ENCODE measurements at places on chromosomes 3 and 15.

- DNase-seq: no peak
Observed at GRCh38 chr3:58697561-58697960, 31.0 kb upstream of the FAM3D start.

- no peak for DNase-seq
Observed at GRCh38 chr3:60771766-60772165, 479.5 kb downstream of the FHIT start.

DNA sequence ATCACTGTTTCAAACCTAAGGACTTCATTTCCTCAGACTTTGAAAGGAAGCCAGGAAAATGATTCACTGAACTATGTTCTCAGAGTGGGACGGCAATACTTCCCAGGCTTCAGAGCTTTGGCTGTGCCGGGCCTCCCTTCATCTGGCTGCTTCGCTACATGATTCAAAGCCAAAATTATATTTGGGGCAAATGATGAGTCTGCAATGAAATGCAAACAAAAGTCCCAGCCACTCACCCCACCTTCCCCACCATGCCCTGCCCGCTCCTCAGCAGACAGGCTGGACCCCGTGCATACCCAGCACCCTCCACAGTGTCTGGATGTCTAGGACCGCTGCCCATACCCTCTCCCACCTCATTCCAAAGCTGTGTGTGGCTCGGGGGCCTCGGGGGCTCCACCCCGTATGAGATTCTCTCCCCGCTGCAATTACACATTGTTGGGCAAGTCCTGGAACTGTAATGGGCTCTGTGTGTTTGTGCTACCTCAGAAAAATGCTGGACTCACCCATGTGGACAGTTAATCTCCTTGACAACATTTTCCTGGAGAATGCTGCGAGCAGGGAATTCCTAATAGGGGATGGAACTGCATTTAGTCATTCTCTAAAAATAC lies 32.2 kb downstream of the ATP10A start:
- no peak for DNase-seq

DNA sequence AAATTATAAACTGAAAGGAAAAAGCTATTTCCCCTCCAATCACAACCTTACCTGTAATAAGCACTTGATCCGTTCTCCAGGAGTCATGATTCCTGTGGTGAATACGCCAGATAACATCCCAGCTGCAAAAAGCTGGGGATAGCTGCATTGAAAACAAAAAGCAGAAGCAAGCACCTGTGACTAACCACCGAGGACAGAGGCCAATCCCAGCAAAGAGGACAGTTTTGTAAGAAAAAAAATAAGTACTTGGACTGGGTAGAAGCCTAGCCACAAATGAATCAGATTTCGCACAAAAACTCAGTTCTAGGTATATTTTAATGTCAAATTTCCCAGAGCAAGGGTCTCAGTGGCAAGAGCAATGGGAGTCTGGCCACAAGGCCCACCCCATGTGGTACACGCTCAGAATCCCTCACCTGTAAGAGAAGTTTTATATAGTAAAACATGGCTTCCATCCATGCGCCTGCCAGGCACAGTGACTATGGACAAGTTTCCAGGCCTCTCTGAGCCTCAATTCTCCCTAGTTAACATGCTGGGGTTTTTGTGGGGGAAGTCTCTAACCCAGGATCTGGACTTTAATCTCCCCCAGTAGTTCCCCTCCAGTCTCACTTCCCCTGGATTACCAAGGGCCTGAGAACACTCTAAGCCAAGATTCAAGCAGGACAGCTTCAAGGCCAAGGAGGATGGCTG lies 19.2 kb downstream of the SLC25A20 start:
- DNase-seq: no peak

DNA sequence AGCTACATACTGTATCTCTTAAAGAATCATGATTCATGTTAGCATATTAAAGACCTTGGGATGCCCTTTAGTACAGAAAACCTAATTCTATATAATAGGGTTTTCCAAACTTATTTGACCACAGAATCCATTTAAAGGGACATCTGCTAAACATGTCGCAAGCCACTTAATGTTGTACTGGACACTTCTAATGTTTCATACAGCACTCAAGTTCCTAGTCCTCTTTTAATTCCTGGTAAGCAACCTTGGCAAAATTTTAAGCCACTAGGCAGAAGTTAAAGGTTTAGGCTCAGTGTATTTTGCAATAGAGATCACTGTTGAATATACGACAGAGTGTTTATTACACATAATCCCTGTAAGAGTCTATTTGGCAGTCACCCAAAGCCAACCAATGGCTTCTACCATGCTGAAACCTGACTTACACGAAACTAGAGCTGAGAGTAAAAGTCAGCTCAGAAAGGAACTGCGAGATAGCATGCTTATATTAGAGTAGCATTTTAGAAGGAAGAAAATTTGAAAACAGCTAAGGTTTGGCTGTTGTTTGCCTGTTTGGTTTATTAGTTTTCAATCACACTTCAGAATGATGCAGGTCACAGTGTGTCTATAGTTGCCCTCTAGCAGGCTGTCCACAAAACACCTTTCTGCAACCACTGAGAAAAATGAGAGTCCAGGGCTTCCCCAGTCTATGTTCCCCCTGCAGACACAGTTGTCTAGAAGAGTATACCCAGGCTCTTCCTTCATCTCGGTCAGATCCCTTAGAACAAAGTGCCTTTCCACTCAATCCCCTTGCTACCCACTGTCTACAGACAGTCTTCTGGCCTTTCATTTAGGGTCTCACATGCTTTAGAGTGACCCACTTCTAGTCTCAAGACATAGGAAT lies 104.4 kb downstream of the FMN1 start:
- DNase-seq: no peak

GRCh38 chr3:31724116-31724515 lies 191.4 kb downstream of the STT3B start:
- no peak for DNase-seq

GRCh38 chr3:194598771-194599557 lies 34.3 kb downstream of the TMEM44 start:
- DNase-seq: no peak

DNA sequence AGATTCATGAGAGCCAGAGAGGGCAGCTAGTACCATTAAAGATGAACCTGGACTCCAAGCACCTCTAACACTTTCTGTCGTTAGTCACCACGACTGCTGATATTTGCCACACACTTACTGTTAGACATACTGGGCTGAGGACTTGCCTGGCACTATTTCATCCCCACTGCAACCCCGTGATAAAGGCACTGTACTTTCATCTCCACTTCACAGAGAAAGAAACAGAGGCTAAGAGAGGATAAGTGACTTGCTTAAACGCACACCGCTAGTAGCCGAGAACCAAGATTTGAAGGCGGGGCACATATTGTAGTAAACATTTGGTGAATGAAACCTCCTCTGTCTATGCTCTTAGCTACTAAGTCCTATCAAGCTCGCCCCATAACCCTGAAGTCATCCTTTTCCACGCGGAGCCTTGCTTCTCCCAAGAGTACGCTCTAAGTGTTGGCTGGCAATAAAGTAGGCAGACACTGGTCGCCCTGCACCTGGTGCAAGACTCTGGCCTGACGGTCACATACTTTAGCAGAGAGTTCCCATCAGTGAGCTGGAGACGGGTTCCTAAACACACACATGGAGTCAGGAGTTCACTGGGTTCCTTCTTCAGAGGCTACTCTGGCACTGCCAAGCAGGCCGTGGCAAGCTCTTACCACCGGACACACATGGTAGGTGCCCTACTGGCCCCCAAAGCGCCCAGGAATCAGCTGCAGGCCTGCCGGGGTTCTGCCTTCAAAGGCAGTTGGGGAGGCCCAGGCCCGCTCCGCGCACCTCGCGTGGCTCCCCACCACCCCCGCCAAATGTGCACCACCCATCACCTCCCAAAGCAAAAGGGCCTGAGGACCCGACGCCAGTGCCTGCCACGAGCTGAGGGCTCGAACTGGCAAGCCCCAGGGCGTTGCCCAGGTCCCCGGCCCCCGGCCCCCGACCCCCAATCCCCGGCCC lies 951 bp downstream of the POMGNT2 start:
- no peak for DNase-seq

GRCh38 chr15:29018120-29018805 lies 132.5 kb downstream of the APBA2 start:
- no peak for DNase-seq

DNA sequence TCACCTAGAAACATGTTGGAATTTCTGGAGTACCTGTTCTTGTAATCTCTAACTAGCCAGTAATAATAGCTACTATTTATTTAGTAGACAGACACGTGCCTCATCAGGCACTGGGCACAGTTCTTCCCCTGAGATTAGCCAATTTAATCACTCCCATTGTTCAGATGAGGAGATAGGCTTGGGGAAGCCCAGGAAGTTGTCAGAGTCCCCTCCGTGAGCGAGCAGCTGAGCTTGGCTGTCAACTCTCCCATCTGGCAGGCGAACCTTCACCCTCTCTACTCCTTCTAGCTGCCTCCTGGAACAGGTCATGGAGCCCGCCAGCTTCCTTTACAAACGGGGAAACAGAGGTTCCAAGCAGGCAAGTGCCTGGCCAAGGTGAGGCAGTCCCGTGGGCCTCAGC lies 31.1 kb upstream of the FGD5 start:
- no peak for DNase-seq

DNA sequence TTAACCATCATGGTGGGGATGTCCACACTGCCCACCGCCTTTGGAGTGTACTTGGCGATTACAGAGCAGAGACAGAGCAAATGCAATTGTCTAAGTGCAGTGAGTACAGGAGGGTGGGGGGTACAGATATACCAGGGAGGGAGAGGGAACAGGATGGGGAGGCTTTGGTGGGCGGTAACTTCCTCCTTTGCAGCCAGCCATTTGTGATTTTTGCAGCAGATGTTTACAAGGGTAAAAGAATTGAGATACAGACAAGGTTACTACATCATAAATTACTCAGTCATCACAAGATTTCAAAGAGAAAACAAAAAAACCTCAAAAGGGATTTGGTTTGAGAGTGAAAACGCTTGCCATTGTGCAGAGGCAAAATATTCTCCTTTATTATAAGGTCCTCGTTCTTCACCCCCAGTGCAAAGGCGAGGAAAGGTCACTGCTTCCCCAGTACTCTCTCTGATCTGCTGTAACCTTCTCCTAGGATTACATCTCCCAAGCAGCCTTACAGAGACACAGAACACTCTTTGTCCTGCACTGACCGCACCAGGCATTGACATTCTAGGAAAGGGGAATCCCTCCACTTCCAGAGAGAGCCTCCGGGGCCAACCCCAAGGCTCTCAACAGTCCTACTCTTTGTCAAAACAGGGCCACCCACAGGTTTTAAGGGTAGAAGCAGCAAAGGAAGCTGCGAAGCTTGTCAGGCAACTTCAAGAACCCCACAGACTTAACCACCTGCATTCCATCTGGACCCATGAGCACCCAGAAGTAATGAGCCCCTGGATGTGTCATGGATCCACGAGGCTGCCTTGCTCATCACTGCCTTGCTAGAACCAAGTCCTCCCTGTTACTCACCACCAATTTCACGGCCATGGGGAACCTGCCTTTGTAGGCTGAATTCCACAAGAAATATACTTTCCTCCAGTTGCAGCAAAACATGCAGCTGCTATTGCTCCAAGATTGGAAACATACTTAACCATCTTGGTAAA lies 117.3 kb downstream of the ADAMTS17 start:
- no peak for DNase-seq

- DNase-seq: no peak
Observed at GRCh38 chr3:90062631-90063200, 955.3 kb downstream of the EPHA3 start.

GRCh38 chr3:66598168-66598567 lies 97.3 kb upstream of the LRIG1 start:
- DNase-seq: no peak

- no peak for DNase-seq
Observed at GRCh38 chr15:85871545-85871944, 76.8 kb upstream of the KLHL25 start.

DNA sequence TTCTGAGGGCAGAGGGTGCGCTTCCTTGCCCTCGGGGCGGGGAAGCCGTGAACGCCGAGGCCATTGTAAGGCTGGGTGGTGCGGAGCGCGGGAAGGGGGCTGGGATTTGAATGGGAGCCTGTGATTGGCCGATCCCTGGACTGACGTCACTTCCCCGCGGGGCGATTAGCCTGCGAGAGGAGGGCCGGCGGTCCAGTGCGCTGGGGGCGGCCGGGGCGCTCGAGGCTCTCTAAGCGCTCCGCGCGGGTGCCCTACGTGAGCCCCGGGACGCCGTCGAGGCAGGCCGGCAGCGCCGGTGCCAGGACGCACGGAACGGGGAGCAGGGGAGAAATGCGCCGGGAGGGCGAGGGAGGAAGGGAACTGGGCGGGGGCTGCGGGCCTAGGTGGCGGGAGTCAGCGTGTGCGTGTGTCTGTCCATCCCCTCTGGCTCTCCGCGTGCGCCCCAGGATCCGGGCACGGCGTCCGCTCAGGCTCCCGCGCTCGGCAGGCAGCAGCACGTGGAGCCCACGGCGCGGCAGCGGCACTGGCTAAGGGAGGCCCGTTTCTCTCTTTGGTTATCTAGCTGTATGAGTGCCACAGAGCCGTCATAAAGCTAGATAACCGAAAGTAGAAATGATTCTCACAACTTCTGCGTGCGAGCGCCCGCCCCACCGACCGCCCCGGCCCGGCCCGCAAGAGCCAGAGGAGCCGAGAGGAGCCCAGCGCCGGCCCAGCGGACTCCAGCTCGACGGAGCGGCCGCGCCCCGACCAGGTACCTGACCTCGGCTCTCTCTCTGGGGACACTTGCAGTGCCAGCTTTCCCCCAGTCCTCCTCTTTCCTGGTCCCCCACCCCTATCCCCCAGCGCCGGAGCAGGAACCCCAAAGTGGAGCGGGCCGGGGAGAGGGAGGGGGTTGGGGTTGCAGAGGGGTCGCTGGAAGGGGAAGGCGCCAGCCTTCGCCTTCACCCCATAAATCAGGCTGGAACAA lies 33.1 kb upstream of the POLG start:
- no peak for DNase-seq

DNA sequence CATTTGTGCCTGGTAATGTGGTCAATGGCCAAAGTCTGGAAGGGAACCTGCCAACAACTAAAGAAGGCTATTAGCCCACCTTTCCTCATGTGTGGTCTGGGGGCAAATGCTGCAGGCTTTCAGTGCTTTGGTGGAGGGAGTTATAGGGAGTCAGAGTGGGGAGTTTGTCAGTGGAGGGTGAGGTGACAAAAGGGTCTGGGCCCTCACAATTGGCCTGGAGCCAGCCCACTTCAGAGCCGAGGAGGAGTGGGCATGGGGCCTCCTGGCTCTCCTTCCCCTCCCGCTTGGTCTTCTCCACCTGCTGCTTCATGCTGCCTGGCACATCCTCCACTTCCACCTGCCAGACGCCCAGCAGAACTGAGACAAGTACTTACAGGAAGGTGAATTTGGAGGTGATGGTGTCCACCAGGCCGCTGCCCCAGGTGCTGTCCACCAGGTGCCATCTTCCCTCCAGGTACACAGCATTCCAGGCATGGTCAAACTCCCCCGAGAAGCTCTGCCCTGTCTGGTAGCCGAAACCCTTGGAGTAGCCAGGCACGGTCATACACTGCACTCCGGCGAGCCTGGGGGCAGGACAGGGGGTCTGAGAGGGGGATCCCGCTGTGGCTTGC lies 40.9 kb downstream of the KY start:
- DNase-seq: no peak
